CD4-positive, alpha-beta T cell (primary cell): ENCODE measurements at places on chromosomes 6 and 20. TPM values are rescaled to one million over a fixed set of nuclear protein-coding genes. Genes with fewer than 3 reads are reported as not detected.

DNA sequence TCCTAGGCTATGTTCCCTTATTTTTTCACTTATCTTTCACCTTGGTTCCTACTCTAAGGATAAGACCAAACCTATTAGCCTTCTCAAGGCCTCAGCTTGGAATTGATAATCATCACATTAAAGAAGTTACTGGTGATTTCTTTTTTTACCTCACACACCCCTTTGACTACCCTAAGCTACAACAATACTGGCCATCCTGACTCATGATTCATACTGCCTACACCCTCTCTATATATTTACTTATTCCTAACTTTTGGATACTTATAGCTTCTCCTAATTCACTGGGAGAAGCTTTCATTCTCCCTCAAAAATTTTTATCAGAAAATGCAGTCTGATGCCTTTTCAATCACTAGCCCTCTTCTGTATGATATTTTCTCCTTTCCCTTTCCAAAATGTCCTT, 256.1 kb downstream of the TBX18 start:
- DNase-seq = no peak

DNA sequence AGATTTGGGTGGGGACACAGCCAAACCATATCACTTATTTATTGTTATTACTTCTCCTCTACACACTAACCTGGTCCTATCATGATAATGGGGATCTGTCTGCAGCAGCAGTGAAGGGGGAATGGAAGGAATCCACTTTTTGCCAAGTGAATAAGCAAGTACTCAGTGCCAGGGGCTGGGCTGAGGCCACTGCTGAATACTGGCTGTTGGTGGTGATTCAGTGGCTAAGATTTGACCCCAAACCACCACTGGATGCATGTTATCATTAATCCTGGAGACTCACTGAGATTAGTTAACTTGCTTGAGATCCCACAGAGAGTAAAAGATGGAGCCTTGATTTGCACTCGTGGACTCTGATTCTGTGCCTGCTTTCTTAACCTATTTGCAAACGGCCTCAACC, 127.7 kb downstream of the TSHZ2 start:
- no peak for DNase-seq

DNA sequence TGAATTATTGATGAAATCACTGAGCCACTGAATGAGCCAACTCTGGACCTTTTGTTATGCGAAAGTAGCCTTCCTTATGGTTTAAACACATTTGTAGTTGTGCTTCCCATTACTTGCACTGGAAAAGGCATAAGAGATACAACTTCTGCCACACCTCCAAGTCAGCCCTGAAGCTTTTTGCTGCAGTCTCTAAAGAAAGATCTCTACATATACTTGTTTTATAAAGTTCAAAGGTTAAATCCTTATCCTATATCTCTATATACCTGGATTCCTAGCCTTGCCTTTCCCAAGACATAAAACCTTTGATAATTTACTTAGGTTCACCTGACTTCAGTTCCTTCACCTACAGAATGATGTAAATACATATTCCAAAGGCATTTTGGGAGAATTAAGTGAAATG, 132.0 kb downstream of the PTPRK start:
- no peak for DNase-seq

DNA sequence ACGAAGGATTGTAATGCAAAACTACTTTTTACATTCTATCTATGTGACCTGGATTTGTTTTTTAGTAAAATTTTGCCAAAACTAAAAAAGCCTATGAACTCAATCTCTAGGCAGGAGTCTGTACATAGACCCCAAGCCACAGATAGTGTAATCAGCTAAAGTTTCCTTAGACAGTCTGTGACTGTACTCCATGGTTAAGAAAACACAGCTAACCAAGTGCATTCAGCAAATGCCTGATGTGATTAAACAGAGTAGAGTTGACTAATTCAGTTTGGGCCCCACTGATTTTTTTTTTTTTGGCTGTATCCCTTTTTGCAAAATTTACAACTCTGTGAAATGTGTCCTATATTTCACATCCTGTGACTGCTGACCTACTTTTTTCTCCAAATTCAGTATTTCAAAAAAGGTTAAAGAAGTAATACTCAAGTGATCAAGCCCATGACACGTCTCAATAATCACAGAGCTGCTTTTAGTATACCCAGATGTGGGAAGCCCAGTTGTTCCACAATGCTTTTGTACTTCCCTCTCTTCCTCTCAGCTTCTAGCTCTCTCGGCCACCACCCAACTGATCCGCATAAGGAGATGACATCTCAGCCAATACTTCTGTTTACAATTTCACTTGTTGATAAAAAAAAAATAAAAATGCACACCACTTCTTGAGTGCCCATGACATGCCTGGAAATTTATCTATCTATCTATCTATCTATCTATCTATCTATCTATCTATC, 108.8 kb upstream of the TBX18 start:
- DNase-seq = no peak

DNA sequence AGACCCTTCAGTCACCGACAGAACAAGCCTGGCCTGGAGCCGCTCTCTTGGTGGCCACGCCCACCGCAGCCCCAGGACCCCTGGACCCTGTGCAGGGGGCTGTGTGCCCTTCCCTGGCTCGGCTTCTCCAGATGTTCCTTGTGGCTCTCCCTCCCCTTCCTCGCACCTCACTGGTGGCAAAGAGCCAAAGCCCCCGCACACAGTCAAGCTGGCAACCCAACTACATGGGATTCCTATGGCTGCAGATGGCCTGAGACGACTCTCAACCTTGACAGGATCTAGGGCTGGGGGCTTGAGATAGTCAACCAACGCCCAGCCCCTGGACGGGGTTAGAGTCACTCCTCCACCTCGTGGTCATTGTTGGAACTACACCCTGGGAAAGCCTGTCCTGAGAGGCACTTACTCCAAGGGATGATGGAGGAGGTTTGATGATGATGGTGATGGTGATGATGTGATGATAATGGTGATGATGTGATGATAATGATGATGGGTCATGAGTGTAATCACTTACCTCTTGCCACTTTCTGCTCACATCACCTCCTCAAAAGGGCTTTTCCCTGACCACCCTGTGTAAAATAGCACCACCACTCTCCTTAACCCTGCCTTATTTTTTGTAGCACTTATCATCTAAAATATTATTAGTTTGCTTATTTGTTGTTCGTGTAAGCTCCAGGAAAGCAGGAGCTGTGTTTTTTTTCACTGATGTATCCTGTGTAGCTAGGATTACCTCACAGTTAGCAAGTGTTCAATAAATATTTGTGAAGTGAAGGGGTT, 278.4 kb downstream of the LRFN2 start:
- peak; percentile 35 for DNase-seq

GRCh38 chr20:49758781-49759180, 45.1 kb upstream of the B4GALT5 start:
- DNase-seq = no peak

DNA sequence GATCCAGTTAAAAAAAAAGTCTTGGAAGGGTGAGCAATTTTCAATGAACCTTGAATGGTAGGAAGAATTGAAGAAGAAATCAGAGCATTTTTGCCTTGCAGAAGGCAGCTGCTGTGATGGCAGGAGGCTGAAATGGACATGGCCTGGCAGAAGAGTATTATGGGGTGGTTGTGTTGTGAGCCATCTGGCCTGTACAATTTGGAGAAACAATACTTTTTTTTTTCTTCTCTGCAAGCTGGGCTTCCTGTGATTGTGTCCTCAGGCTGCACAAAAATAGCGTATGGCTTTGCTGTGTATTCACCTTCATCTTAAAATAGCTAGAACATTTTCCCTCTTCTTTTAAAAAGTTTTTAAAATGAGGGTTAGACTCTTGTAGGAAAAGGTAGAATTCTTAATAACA, 21.4 kb downstream of the SYCP2L start:
- DNase-seq = no peak

OXT gene
- total RNA-seq = 1.6 TPM

- peak; percentile 54 for DNase-seq
Observed at GRCh38 chr6:108736832-108737231, 111.4 kb upstream of the ARMC2 start.

DNA sequence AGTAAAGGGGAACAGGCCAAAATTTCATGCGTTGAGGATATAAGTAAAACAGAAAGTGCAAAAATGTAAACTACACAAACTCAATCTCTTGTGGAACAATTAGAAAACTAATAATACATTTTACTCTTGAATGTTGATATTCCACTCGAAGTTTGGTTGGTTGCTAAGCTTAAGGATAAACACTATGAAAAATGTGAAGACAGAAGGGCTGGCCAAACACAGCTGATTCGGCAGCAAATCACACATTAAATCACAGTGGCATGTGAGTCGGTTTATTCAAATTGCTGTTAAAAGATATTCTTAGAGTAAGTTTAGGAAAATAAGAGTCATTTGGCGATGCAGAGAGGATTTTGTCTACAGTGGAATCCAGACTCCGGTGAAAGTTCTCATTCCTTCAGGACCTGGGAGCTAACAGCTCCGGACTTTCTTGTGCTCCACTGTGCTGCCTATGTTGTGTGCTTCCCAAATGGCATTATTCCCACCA, 1.4 kb upstream of the EPM2A start:
- no peak for DNase-seq
